ENCODE measurements at places on chromosomes 2 and 18.

- DNase-seq: no peak
Observed at GRCh38 chr2:64300066-64300465, 153.9 kb upstream of the LGALSL start.

GRCh38 chr2:36277881-36278523 is 77.6 kb upstream of the CRIM1 start:
- DNase-seq: no peak

DNA sequence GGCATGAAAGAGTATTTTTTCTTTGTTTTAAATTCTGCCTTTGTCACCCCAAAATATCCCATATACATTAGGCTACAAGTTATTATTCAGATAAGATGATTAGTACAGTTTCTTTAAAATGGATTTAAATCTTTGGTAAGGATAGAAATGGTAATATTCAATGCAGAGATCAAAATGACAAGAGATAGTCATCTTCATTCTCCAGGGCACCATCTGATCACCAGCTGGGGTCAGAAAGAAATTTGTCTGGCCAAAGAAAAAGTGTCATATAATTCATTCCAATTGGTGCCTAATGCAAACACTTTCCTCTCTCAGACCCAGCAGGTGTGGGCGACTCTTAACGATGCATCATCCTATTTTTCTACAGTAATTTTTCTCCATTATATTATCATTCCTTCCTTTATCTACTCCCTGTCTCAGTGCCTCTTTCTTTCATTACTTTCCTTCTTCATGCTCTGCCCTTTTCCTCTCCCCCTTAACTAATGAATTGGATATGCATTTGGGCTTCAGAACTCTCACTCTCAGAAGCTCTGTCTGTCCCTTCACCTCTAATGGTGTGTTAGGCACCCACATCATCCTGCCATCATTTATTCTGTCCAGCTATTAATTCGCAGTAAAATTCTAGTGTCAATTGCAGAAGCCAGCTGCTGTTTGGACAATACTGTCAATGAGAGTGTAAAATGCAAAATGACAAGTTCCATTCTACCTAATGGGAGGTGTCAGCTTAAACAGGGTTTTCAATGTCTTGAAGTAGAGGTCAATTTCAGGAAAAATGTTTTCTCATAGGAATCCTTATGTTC is 570.5 kb downstream of the TDRD15 start:
- no peak for DNase-seq

GRCh38 chr2:205892251-205892655 is 193.7 kb downstream of the INO80D start:
- no peak for DNase-seq

- DNase-seq: peak; percentile 70
Observed at GRCh38 chr2:55425431-55425831, 5.8 kb upstream of the CCDC88A start.

GRCh38 chr2:64250751-64251423 is 106.7 kb upstream of the PELI1 start:
- DNase-seq: no peak

GRCh38 chr2:136538489-136538888 is 226.9 kb upstream of the THSD7B start:
- no peak for DNase-seq

DNA sequence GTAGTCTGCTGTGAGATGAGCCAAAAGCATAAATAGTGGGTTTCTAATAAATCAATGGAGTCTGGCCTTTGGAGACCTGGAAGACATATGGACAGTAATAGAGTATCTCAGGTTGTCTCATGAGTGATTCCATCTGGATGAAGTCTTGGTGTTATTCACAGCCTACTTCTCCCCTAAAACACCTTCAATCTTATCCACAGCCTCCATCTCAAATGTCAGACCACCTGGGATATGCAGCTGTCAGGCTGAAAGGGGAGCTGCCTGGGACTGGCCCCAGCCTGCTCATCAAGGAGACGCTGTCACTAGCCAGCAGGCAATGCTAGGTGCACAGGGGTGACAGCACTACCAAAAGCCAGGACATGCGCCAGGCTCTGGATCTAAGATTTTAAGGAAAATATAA is 684.0 kb upstream of the ZEB2 start:
- no peak for DNase-seq

GRCh38 chr2:19120941-19121750 is 237.3 kb downstream of the OSR1 start:
- DNase-seq: peak; percentile 96

- peak; percentile 1 for DNase-seq
Observed at GRCh38 chr18:53534695-53535094, 689.8 kb downstream of the MBD2 start.

- DNase-seq: peak; percentile 53
Observed at GRCh38 chr18:67730886-67731285, 214.4 kb upstream of the DSEL start.
